Activated CD4-positive, alpha-beta T cell treated with anti-CD3 and anti-CD28 coated beads for 4 hours (primary cell): ENCODE measurements at places on chromosomes 5 and 9.
A peak's percentile ranks its signal among the peaks of the same experiment; 100 is the strongest.

DNA sequence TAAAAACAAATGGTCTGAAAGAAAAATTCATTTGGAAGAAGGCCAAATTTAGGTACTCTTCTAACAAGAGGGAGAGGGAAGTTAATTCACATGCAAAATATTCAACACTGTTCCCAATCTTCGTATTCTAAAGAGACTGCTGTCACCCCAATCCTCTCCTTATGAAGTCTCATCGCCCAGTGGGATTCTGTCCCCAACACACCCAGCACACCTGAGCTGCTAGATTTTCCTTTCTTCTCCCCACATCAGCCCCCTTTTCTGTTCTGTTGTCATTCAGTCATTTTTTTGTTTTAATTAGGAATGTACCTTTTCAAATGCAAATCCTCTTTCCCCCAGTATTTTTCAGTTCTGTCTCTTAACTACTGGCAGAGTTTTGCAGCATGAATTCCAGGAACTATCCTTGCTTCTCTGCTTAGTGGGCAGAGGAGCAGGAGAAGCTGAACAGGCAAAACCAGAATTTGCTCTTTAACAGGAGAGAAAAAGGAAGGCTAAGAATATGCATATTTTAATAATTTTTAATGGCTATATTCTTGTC lies 366.9 kb downstream of the MAN2A1 start:
- no peak for DNase-seq

DNA sequence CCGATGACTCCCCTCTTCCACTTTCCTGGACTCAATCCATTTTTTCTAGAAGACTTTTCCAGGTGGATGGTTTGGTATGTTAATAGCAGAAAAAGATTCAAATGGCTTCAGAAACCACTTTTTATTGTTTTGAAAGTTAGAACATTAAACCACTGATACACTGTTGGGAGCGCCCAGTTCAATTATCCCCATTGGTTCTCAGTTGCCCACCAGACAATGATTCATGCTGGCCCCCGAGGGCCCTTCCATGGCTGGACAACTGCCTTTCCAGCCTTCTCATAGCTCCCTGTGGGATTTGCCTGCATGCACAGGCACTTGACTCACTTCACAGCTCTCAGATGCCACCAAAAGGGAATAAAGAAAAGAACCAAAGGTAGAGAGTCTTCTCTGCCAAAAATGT lies 21.3 kb upstream of the ANKRD34B start:
- DNase-seq, result no peak

GRCh38 chr9:21995666-21996398 lies 1.2 kb downstream of the CDKN2B-AS1 start:
- DNase-seq, result no peak

- no peak for DNase-seq
Observed at GRCh38 chr5:124410539-124411488, 335.6 kb downstream of the ZNF608 start.

GRCh38 chr9:32258482-32258881 lies 126.0 kb upstream of the ACO1 start:
- no peak for DNase-seq

GRCh38 chr5:1975406-1975715 lies 92.6 kb upstream of the IRX4 start:
- DNase-seq, result no peak

GRCh38 chr5:158638396-158638795 lies 461.3 kb downstream of the EBF1 start:
- DNase-seq, result no peak

DNA sequence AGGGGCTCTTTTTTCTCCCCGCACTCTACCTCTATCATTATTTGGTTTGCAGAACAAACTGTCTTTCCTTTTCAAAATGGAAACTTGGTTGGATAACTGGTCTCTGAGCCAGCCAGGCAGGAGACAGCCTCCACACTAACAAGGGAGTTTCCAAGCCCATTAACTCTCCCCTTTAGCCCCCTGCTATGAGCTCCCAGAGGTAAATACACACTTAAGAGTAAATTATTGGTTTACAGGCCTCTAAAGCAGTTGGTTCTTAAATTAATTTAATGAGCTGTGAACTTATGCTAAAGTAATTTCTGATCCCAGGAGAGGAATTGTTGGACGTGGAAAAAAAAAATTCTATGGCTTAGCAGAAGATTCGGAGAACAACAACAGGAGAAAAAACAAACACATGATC lies 30.3 kb downstream of the EPB41L4A start:
- DNase-seq, result no peak

- DNase-seq, result no peak
Observed at GRCh38 chr5:62653001-62653863, 74.6 kb downstream of the LRRC70 start.

- no peak for DNase-seq
Observed at GRCh38 chr9:103397868-103398600, 402.9 kb downstream of the CYLC2 start.

DNA sequence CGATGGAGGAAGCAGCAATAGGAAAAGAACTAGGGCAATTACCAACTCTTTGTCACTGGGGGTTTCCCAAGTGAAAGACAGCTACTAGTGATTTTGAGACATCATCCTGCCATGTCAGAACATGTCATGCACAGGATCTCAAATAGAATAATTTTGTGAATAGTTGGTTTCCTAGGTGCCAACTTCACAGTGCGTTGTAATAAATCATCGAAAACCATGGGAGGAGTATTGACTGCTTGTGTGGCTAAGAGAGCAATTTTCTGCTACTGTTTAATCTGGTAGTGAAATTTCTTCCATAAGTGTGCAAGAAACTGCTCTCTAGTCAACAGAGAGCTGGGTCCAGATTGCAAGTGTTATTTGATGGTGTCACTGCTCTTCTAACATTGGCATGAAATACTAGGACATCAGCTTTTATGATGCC lies 168.6 kb downstream of the NNT start:
- no peak for DNase-seq

GRCh38 chr9:81581986-81582385 lies 107.4 kb downstream of the TLE1 start:
- DNase-seq, result no peak

- DNase-seq, result no peak
Observed at GRCh38 chr5:9686216-9686615, 56.1 kb upstream of the TAS2R1 start.

- DNase-seq, result no peak
Observed at GRCh38 chr5:68960961-68961360, 132.9 kb upstream of the SLC30A5 start.

DNA sequence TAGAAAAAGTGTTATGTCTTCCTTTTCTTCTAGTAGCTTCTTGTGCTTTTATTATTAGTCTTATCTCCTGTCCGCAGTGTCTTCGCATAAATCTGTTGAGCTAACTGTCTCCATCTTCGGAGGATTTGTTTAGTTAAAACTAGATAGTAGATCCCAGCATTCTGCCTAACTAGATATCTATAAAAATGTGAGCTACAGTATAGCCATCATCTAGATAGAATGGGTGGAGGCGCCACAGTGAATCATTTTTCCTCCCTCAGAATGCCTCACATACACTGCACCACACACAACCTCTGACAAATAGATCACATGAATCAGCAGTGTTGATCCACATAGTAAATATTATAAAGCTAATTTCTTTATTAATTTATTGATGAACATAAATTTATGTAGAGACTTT lies 220.3 kb upstream of the GAS1 start:
- DNase-seq, result no peak

- no peak for DNase-seq
Observed at GRCh38 chr9:124969401-124969800, 28.5 kb upstream of the GOLGA1 start.

GRCh38 chr5:92518318-92518904 lies 1062.6 kb downstream of the NR2F1-AS1 start:
- no peak for DNase-seq

- DNase-seq, result no peak
Observed at GRCh38 chr5:175840050-175840841, 31.1 kb upstream of the CPLX2 start.

DNA sequence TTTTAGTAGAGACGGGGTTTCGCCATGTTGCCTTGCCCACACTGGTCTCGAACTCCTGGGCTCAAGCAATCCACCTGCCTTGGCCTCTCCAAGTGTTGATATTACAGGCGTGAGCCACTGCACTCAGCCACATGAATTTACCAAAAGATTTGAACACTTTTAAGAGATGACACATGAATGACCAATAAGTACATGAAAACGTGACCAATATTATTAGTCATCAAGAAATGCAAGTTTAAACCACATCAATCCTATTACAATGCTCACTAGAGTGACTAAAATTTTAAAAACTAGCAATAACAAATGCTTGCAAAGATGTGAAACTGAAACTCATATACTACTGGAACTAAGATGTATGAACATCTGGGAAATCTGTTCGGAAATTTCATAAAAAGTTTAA lies 54.3 kb downstream of the NR6A1 start:
- no peak for DNase-seq

GRCh38 chr9:21709464-21710058 lies 92.9 kb upstream of the MTAP start:
- peak; percentile 50 for DNase-seq

GRCh38 chr5:159961176-159962160 lies 45.2 kb downstream of the ADRA1B start:
- DNase-seq, result no peak

DNA sequence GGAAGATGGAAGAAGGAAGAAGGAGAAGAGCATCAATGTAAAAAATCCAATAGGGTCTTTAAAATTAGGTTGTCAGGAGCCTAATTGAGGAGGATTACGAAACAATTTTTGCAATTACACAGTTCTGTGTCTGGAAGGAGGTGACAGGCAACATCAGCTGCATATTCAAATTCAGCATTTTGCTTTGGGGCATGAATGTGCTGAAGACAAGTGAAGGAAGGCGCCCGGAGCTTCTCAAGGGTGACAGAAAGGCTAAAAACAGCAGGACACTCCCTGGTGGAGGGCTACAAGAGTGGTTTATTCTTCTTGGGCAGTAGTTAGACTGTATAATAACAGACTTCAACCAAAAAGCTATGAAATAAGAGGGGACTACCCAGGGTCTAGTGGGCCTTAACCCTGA lies 188.3 kb downstream of the BRINP1 start:
- DNase-seq, result no peak

GRCh38 chr5:124725040-124725434 lies 21.4 kb downstream of the ZNF608 start:
- no peak for DNase-seq

DNA sequence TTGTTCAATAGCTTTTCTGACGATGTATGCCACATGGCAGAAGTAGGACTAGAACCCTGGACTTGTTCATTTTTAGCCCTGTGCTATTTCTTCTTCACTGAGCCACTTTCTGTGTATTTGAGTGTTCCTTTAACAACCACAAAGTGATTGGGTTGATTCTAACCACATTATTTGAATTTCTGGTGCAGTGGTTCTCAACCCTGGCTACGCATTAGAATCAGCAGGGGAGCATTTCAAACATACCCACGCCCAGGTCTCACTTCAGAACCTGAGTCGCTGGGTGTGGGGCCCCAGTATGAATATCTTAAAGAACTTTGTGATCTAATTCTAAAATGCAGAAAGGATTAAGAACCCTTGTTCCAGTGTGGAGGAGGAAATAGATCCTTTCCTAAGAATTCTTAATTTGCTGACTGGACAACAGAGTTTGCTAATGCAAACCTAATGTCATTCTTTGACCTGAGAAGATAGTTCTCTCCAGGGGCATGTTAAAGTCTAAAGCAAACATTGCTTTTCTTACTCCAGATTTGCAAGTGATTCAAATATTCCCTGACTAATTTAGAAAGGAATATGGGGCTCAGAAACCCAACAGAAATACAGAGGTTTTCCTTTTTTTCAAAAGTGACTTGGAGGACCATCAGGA lies 75.4 kb upstream of the GDNF start:
- no peak for DNase-seq

DNA sequence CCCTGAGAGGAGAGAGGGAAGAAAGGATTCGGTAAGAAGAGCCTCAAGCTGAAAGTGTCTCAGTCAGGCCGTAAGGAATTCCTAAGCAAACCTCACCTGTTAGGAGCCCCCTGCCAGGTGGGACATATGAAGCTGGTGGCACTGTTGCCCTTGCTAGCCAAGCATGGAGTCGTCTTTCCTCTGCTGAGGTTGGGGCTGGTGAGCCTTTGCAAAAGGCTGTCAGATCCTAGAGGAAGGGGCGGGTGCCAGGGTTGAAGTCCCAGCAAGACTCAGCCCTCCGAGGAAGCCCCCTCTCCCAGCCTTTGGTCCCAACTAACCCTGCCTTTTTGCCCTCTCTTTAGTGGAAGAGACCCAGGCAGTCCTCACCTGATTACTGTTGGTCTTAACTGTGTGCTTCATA lies 5.5 kb upstream of the SMIM32 start:
- DNase-seq, result no peak

DNA sequence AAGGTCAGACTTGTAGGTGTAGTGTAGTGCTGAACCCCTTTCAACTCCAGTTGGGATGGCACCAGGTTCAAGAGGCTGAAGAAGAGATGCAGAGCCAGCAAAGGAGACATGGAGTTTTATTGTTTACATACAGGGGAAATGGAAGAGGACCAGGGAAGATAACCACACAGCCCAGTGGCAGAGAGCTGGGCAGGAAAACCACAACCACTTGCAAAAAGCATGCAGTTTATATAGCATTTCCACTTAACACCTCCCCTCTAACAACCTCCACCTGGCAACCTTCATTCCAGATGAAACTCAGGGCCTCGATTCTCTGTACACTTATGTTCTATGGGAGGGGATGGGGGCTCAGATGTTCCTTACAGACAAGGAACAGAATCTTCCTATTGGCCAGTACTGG lies 56.9 kb downstream of the SNX24 start:
- DNase-seq, result no peak

DNA sequence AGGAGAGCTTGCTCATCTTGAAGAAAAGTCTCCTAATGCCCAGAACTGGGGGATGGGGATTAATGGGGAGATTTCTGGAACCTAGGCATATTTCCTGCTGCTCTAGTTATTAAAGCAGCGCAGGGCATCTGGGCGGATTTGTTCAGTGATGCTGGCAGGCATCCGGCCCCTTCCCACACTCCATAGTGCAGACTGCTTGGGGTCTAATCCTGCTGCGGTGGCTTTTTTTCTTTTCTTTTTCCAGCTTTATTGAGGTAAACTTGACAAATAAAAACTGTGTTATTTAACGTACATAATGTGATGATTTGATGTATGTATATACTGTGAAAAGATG lies 30.7 kb downstream of the PPARGC1B start:
- no peak for DNase-seq

DNA sequence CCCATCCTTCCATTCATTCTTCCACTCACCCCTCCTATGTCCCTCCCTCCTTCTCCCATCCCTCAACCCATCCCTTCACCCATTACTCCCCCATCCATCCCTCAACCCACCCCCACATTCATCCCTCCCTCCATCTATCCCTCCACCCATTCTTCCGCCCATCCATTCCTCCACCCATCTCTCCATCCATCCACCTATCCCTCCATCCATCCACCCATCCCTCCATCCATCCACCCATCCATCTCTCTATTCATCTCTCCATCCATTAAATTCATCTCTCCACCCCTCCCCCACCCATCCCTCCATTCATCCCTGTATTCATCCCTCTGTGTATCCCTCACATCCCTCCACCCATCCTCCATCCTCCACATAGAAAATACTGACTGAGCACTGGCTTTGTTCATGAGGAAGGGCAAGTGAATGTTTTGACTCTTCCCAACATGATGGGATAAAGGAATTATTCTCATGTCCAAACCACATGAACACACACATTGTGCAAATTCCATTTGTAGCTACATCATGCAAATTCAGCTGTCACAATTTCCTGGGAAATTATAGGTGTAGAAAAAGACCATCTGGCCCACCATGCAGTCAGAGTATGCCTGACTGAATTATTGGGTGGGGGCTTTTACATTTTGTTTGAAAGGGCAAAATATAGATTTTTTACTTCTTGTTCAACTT lies 6.9 kb upstream of the VAV2 start:
- no peak for DNase-seq
